ENCODE measurements at places on chromosomes 13 and 19. TPM values are rescaled to one million over a fixed set of nuclear protein-coding genes. Genes with fewer than 3 reads are reported as not detected.

- no peak for DNase-seq
Measured at GRCh38 chr13:36817996-36818803, 822 bp upstream of the RFXAP start.

DNA sequence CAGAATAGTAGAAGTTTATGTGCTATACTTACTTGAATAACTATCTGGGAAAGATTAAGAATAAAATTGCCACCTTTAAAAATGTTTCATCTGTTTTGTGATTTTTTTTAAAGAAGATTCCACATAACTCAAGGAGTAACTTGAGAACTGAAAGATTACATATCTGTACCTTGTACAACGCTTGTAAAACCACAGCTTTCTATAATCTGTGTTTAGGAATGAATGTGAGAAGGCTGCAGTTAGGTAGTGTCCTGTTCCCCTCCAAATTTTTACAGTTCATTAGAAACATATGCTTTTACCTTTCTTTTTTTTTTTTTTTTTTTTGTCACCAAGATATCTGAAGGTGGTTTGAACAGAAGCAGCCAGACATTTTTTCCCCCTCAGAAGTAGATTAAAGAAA is 312.8 kb upstream of the GPC6 start:
- no peak for DNase-seq

The GPR12 gene
- not detected for total RNA-seq

DNA sequence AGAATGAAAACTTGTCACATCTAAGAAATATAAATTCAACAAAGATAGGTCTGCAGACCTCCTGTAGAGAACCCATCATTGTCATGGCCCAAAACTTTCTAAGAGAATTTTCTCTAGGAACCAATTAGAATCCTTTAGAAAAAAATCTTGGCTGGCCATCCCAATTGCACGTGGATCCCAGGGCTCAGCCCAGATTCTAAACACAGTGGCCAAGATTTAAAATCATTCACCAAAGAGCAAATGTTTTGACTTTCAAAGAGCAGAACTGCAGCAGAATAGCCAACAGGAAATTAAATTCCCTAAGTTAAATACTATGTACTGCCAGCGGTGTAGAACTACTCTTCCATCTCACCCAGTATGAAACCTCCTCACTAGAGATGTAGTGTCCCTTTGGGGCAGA is 21.3 kb downstream of the IPO5 start:
- no peak for DNase-seq

- peak; percentile 87 for DNase-seq
Measured at GRCh38 chr13:113275387-113275786, 21.7 kb upstream of the LAMP1 start.

- no peak for DNase-seq
Measured at GRCh38 chr13:52428295-52428694, 22.1 kb downstream of the VPS36 start.

DNA sequence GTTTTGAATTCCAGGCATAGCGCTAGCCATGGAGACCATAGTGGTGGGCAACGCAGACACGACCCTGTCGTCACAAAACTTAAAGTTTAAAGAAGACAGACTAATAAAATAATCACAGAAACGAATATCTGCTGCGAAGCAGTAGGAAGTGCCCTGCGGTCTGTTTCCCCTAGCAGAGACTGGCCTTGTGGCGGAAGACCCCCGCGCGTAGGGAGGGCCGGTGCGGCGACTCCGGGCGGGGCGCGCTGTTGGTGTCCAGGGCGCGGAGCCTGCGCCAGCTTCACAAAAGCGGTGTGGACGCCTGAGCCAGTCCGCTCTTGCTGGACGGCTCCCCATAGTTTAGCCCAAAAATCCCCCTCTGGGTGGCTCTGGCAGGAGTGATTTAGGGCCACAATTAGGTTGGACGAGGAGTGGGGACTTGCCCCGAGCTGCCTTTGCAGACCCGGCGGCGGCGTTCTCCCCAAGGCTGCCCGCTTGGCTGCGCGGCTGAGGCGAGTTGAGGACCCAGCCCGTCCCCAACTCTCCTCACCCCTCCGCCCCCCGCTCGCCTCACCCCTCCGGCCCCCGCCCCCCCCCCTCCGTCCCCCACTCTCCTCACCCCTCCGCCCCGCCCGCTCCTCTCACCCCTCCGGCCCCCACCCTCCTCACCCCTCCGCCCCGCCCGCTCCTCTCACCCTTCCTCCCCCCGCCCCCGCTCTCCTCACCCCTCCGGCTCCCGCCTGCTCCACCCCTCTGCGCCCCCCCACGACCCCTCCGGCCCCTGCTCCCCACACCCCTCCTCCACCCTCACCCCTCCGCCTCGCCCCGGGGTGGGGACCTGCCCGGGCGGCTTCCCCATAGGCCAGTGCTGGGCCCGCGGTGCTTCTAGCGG is 14.2 kb upstream of the LATS2 start:
- peak; percentile 88 for DNase-seq

- DNase-seq, result no peak
Measured at GRCh38 chr19:38194061-38194701, 29.8 kb downstream of the DPF1 start.

GRCh38 chr13:34594507-34594906 is 347.6 kb upstream of the NBEA start:
- DNase-seq, result no peak

The CAPN12 gene
- 14.5 TPM for total RNA-seq

DNA sequence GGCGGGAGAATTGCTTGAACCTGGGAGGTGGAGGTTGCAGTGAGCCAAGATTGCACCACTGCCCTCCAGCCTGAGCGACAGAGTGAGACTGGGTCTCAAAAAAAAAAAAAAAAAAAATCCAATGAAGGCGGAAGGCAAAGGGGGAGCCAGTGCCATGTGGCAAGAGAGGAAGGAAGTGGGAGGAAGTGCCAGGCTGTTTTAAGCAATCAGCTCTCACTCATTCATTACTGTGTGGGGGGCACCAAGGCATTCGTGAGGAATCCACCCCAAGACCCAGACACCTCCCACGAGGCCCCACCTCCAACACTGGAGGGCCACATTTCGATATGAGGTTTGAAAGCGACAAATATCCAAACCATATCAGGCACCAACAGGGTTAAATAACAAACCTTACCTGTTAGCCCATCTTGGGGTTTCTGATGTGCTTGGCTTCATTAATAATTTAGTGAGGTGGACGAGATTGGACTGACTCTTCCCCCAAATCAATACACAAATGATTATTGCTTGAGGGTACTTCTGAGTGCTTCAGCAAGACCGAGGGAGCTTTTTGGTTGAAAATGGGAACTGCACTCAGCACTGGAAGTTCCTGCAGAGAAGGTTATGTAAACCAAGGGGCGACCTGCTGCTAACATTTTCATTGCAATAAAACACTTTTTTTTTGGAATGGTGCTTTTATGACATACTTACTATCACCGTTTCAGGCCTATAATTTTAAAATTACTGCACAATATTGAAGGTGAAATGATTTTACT is 7.5 kb upstream of the LRP3 start:
- DNase-seq, result peak; percentile 22

DNA sequence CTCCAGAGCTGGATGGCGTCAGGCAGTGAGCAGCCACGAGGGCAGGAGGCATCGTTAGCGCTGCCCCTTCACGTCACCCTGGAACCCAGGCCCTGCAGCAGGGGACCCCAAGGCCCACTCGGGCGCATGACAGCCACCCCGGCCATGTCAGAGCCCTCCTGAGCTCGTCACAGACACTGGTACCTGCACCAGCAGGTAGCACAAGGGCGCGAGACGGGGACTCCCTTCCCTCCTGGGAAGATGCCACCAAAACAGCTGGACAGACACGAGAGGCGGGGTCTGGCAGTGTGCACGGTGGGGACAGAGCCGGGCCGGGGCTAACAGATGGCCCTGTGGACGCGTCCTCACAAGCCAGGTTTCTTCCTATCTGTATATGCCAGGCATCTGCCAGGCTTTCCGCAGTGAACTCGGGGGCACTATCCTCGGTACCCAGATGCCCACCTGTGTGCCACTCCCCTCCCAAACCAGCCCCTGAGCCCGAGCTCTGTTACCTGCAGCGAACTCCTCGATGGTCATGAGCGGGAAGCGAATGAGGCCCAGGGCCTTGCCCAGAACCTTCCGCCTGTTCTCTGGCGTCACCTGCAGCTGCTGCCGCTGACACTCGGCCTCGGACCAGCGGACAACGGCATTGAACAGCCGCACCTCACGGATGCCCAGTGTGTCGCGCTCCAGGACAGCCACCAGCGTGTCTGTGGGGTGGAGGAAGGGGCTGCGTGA is 25.8 kb downstream of the BTBD2 start:
- DNase-seq, result no peak

- peak; percentile 98 for DNase-seq
Measured at GRCh38 chr19:38304866-38305429, 897 bp downstream of the C19orf33 start.

GRCh38 chr13:45349438-45349837 is 8.5 kb upstream of the TPT1 start:
- DNase-seq, result no peak

- no peak for DNase-seq
Measured at GRCh38 chr13:107065036-107065435, 497.1 kb upstream of the ARGLU1 start.

The CRB3 gene
- total RNA-seq, result 50.9 TPM

GRCh38 chr13:24039621-24040475 is 120.7 kb upstream of the SPATA13 start:
- no peak for DNase-seq

DNA sequence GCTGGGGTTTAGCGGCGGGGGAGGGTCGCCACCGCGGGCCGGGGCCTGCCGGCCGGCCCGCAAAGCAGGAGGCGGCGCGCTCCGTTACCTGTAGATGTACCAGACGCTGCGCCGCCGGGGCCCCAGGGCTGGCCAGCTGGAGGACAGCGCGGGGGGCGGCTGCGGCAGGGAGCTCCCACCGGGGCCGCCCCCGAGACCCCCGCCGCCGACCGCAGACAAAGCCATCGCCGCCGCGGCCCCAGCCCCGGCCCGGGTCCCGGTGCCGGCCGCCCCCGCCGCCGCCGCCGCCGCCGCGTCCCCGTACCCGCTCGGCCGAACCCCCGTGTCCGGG is 24.8 kb downstream of the SHANK1 start:
- no peak for DNase-seq

The ZNF442 gene
- total RNA-seq, result 5.6 TPM

- peak; percentile 92 for DNase-seq
Measured at GRCh38 chr19:54029930-54030490, 33.7 kb downstream of the VSTM1 start.

The LCP1 gene
- 16.8 TPM for total RNA-seq

GRCh38 chr13:45374917-45375316 is 33.9 kb upstream of the TPT1 start:
- no peak for DNase-seq

DNA sequence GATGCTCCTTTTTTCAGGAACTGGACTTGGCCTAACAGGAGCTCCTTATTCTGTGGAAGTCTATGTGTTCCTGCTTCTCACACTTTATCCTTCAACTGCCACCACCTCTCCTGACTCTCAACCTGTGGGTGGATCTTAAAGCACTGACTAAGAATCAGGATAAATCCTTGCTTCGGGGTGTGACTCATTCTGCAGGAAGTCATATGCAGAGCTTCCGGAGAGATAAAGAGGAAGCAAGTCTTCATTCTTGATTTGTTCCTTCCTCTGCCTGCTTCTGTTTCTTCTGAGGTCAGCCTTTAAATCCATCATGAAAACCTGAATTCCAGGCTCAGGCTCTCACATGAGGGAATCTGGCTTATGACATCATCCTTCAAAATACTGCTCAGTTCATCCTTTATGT is 137.1 kb upstream of the ATXN8OS start:
- peak; percentile 49 for DNase-seq

The DACH1 gene
- 1.1 TPM for total RNA-seq

The FOXA3 gene
- 60.2 TPM for total RNA-seq

- DNase-seq, result peak; percentile 74
Measured at GRCh38 chr19:38664503-38665211, 17.2 kb downstream of the ACTN4 start.

The SRRM5 gene
- total RNA-seq, result 0.61 TPM

GRCh38 chr13:108005231-108005630 is 210.1 kb downstream of the LIG4 start:
- DNase-seq, result no peak

DNA sequence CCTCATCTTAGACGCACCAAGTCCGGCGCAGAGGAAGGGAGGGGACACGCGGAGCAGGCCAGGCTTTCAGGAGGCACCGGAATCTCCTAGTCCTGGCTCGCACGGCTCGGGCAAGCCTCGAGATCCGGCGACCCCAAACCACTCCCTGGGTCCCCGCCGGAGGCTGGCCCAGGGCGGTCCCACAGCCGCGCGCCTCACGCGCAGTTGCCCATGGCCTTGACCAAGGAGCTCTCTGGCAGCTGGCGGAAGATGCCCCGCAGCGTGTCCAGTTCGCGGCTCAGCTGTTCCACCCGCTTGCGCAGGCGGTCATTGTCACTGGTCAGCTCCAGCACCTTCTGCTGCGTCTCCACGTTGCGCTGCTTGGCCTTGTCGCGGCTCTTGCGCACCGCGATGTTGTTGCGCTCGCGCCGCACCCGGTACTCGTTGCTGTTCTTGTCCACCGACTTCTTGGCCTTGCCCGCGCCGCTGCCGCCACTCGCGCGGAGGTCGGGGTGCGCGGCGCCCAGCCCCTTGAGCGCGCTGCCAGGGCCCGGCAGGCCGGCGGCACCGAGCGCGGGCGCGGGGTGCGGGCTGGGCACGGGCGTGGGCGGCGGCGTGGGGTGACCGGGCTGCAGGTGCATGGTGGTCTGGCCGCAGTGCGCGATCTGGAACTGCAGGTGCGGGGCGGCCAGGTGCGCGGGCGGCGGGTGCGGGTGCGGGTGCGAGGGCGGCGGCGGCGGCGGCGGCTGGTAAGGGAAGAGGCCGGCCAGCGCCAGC is 1.0 kb downstream of the CEBPA start:
- DNase-seq, result peak; percentile 73

GRCh38 chr19:47725759-47726401 is 12.7 kb downstream of the EHD2 start:
- no peak for DNase-seq

The MATK gene
- 4.8 TPM for total RNA-seq

- peak; percentile 82 for DNase-seq
Measured at GRCh38 chr19:32869966-32870573, 503 bp upstream of the SLC7A9 start.

The MYO1F gene
- total RNA-seq, result 0.57 TPM

All from endodermal cell (in vitro differentiated cells).